Fibroblast of skin of left biceps (primary cell): ENCODE measurements at places on chromosomes 1 and 21.
A peak's percentile ranks its signal among the peaks of the same experiment; 100 is the strongest.

GRCh38 chr1:207309745-207310273, 11.7 kb upstream of the CD55 start:
- no peak for DNase-seq

- no peak for DNase-seq
Observed at GRCh38 chr1:72366466-72366865, 84.1 kb upstream of the NEGR1 start.

DNA sequence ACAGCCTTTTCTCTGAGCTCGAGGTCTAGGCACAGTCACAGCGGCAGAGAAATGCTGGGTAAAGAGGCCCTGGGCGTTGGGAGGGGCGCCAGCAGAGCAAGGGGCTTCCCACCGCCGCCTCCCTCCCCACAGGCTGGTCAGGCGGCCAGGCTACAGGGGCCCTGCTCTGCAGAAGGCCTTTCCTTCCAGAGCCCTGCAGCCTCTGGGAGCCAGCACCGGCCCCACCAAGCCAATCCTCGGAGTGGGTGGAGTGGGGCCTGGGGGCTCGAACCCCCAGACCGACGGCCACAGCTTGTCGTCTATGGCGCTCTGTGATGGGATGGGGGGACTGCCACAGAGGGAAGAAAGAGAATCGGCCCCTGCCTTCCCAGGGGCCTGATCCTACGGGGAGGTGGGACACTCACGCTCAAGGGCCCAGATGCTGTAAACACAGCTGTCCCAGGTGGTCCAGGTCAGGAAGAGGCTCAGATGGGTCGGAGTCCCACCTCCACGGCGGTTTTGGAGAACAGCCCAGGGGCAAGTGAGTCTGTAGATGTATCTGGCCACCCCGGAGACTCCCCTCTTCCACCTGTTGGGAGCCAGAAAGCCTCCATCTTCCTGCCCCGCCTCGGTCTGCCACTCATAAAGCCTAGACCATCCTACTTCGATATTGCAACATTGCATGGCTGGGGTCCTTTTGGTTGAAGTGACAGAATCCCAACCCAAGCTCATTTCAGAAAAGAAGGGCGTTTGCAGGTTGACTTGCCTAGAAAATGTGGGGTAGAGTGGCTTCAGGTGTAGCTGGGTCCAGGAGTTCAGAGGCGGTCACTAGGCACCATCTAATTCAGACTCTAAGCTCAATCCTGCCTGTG, 95.6 kb downstream of the SIK1 start:
- DNase-seq = no peak

DNA sequence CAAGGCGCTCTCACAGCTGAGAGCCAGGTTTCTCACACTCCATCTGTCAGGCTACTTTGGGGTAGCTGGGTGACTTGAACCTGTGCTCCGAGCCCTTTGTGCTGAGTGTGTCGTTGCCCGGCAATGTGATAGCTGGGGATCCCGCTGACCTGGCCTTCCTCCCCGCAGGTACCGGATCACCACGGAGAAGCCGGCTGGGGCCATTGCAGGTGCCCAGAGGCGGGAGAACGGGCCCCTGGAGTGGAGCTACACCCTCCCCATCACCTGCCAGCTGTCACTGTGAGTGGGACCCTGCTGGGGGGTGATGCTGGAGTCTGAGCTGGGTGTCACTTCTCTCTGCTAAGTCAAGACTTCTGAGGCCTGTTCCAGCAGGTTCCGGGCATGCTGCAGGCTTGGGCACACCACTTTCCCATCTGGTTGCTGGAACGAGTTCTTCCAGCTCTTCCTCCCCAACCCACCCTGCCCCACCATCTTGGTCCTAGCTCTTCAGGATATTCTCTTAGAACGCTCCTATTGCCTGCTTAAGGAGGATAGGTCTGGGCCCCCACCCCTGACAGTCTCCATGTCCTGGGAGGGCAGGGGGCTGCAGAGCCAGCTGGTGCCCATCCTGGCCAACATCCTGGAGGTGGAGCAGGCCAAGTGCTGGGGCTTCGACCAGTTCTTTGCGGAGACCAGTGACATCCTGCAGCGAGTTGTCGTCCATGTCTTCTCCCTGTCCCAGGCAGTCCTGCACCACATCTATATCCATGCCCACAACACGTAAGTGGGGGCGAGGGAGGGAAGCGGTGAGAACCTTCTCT, 7.5 kb downstream of the IKBKE start:
- DNase-seq = no peak

GRCh38 chr21:37414292-37415253, 48.0 kb downstream of the DYRK1A start:
- no peak for DNase-seq

GRCh38 chr1:52914463-52914862, 7.1 kb downstream of the ECHDC2 start:
- no peak for DNase-seq

DNA sequence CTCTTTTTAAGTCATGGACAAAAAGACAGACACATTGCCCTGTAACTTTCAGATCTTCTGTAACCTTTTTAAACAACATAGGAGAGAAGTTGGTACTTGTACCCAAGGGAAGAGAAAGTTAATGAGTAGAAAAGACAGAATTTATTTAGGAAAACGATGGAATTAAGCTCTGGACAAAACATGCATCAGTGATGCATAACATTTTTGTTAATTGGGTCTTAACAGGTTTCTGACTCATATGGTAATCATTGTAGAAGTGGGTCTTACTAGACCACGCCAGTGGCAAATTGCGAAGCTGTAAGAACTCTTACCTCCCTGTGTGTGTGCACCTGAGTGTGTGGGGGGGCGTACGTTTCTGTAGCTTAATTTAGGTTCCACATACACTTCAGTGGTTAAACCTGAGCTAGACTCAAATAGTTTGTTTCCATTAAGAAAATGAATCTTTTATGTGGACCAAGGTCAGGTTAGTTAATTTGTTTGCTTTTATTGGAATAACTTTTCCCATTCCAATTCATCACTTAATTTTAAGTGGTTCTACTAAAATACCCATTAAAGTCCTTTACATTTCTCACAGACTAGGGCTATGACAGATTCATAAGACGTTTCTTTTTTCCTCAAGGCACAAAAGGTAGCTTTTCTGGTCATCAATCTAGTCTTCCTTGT, 48.1 kb downstream of the NFIA start:
- no peak for DNase-seq

- no peak for DNase-seq
Observed at GRCh38 chr1:111621050-111621449, 1.5 kb downstream of the RAP1A start.

- peak; percentile 21 for DNase-seq
Observed at GRCh38 chr1:109532365-109533136, 7.1 kb upstream of the GPR61 start.
